Nephron progenitor cell (in vitro differentiated cells): ENCODE measurements at places on chromosomes 5 and 9.

DNA sequence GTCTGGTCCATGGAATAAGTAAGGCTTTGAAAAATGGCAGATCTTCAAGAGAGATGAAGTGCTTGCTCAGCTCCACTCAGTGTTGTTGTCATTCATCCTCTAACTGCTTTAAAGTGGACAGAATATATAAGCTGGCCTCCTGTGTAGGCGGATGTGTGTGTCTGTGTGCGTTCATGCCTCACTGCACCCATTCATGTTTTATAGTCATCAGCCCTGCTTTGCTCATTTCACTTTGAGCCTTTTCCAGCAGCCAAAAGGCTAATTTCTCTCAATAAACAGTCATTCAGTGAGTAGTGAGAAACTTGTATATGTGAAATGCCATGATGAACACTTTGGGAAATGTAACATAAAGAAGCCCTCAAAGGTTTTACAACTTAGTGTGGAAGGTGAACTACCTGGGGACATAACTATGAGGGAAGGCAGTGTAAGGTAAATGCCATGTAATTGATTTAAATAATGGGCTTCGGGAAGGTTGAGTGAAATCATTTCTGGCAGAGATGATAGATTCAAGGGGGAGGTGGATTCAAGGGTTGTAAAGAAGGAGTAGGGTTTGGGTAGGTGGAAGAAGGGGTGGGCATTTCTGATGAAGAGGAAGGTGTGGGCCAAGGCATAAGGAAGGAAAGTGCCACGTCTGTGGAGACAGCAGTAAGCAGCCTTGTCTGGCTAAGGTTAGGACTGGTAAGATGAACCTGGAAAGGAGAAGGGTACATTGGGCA lies 15.7 kb downstream of the TTC23L start:
- DNase-seq = no peak

DNA sequence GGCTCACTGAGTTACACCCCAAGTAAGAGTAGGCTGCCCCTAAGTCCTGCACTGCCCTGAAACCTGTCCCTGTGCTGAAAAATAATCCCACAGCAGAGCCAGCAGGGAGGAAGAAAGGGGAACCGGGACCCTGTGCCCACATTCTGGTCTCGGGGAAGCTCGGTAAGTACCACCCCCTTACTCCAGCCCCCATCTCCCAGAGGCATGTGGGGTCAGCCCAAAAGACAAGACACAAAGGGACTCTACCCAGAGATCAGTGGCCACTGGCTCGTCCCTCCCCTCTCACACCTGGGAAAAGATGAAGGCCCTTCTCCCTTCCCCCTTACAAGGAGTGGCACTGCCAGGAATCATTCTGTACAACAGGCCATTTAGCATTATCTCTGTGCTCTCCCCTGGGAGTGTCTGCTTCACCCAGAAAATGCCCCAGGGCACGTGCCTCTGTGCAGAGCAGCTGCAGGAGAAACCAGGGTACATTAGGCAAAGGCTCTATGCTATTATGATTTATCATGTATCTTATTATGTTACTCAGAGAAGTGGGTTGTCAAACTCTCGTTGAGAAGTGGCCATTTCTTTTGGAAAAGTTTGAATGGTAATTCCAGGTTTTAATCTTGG lies 71.3 kb downstream of the NDFIP1 start:
- DNase-seq = no peak

GRCh38 chr9:29556317-29556716 lies 1983.0 kb upstream of the C9orf72 start:
- DNase-seq = no peak

DNA sequence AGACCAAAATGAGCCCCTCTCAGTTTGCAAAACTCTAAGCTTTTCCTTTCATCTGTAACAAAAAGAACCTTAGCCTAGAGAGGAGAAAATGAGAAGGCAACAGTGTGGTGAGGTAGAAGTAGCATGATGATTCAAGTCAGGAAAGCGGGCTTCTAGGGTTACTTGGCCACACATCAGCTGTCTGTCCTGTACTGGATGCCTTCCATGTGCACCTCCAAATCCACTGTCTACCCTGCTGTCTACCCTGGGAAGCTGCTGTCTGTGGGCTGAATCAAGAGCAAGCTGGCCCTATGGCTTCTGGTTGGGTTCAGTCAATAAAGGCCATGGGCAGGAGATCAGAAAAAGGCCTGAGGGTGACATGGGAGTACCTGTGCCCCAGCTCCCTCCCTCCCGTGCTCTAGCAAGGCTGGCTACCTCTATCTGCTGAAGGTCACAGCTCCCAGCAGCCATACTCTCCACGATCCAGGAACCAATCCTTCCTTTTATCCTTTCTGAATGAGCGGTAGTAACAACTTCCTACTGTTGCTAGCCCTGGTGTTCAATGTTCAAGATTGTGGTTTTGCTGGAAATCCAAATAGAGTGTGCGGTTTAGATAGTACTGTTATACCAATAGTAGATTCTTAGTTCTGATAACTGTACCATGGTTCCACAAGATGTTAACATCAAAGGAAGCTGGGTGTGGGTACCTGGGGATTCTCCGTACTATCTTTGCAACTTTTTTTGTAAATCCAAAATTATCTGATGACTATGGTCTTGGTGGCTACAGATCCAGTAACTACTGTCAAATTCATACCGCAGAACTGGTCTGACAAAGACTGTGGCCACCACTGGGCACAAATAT lies 191.0 kb downstream of the ESM1 start:
- DNase-seq = no peak

- DNase-seq = no peak
These were observed 144.1 kb downstream of the CCDC171 start for GRCh38 chr9:15696979-15697378.

- no peak for DNase-seq
These were observed 1.6 kb downstream of the SREK1IP1 start for GRCh38 chr5:64766941-64767340.
